ENCODE measurements at places on chromosomes 7 and 10.

DNA sequence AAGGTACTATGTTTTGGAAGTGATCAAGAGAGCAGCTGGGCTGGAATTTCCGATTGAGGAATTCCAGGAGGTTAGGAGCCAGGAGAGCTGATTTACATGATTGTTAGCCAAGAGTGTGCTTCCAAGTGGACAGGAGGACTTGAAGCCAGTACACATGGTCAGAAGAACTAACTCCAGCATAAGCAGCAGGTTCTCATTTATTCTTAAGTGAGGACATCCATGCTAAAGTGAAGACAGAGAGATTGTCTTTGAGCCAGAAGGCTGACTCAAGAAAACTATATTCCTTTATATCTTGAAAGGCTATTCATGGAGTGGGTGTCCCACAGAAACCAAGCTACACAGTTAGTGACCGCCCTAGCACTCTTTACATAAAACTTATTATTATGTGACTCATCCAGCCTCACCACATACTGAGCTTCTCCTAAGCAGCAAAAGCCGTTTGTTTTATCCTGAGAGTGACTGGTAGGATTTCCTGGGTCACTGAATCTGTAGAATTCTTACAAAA lies 56.7 kb upstream of the SEMA3A start:
- peak; percentile 81 for DNase-seq

DNA sequence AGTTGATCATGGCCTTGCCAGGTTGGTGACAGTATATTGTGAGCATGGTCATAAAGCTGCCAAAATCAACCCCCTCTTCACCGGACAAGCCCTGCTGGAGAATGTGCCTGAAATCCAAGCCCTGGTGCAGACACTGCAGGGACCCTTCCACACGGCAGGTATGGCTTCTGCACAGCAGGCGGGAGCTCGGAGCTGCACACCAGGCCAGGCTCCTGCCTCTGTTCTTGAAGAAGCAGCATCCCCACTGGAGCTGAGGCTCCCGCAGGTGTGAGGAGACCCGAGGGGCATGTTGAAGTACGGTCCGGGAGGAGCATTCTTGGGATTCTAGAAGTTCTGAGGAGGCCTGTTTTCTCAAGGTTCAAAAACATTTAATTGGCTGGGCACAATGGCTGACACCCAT lies 12.7 kb downstream of the DHTKD1 start:
- no peak for DNase-seq

- no peak for DNase-seq
These were observed 190.9 kb downstream of the XPNPEP1 start for GRCh38 chr10:109732254-109732965.

GRCh38 chr7:16515785-16516685 lies 10.6 kb upstream of the LRRC72 start:
- no peak for DNase-seq

DNA sequence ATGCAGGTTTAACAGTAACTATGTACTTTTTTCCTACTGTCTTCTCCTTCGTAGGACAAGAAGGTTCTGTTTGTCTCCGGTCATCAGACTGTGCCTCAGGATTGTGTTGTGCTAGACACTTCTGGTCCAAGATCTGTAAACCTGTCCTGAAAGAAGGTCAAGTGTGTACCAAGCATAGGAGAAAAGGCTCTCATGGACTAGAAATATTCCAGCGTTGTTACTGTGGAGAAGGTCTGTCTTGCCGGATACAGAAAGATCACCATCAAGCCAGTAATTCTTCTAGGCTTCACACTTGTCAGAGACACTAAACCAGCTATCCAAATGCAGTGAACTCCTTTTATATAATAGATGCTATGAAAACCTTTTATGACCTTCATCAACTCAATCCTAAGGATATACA lies 2.4 kb downstream of the DKK1 start:
- DNase-seq, result no peak

GRCh38 chr7:156157409-156158012 lies 345.2 kb upstream of the SHH start:
- DNase-seq, result no peak

DNA sequence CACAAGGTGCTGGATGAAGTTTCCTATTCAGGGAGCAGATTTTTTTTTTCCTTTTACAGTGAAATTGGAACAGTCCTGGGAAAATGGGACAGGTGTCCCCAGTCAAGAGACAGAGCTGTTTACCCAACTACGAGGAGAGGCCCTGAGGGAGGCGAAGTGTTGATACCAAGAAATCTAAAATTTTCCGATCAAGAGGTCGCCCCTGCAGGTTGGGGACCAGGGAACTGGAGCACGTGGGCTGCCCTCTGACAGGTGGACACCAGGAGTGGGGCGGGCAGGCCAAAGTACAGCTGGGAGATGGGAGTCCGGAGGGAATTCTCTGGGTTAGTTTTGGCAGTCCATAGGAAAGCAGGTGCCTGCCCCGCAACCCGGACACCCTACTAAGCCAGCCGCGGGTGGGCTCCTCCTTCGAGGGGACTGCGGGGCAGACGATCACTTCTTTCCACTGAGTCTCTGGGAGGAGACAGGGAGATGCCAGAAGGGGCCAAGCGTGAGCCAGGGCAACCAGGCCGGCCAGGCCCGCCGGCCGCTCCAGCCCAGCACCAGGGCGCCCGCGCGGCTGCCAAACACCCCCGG lies 965 bp upstream of the CAMK1D start:
- DNase-seq, result no peak

All from HT1080 (cell line).